ENCODE measurements at places on chromosomes 3 and 15. TPM values are rescaled to one million over a fixed set of nuclear protein-coding genes. Genes with fewer than 3 reads are reported as not detected.

CASR gene
- total RNA-seq = not detected

NEK10 gene
- not detected for total RNA-seq

ALAS1 gene
- total RNA-seq = 40.1 TPM

GOLGA6L7 gene
- not detected for total RNA-seq

TF gene
- total RNA-seq = not detected

IQCF5 gene
- not detected for total RNA-seq

NR1I2 gene
- total RNA-seq = not detected

HESX1 gene
- 1.7 TPM for total RNA-seq

DOCK3 gene
- total RNA-seq = 0.26 TPM

GATM gene
- total RNA-seq = 22.0 TPM

PRSS50 gene
- total RNA-seq = not detected

CKMT1A gene
- 0.78 TPM for total RNA-seq

TJP1 gene
- 25.0 TPM for total RNA-seq

CAND2 gene
- not detected for total RNA-seq

DUOX1 gene
- total RNA-seq = not detected

IL5RA gene
- total RNA-seq = not detected

GRCh38 chr15:64856429-64857145 lies 14.9 kb downstream of the PLEKHO2 start:
- peak; percentile 75 for DNase-seq

GRCh38 chr15:98694161-98694560 lies 45.8 kb downstream of the IGF1R start:
- no peak for DNase-seq

- DNase-seq = peak; percentile 92
These were observed 73.0 kb upstream of the POMGNT2 start for GRCh38 chr3:43178891-43179366.

GRCh38 chr3:194773771-194774455 lies 88.2 kb downstream of the FAM43A start:
- DNase-seq = no peak

- DNase-seq = no peak
These were observed 49.2 kb downstream of the ALCAM start for GRCh38 chr3:105415951-105416350.

- DNase-seq = no peak
These were observed 20.1 kb upstream of the SFMBT1 start for GRCh38 chr3:53065841-53066480.

- DNase-seq = no peak
These were observed 199.4 kb upstream of the NR2E3 start for GRCh38 chr15:71610728-71611552.

GRCh38 chr15:67900621-67901147 lies 60.8 kb upstream of the RNU6-1 start:
- DNase-seq = no peak

- DNase-seq = no peak
These were observed 2.5 kb upstream of the FETUB start for GRCh38 chr3:186637686-186638085.

- DNase-seq = no peak
These were observed 1.4 kb downstream of the UBR1 start for GRCh38 chr15:43104426-43104825.

GRCh38 chr3:64257100-64257755 lies 32.0 kb upstream of the PRICKLE2 start:
- DNase-seq = no peak

DNA sequence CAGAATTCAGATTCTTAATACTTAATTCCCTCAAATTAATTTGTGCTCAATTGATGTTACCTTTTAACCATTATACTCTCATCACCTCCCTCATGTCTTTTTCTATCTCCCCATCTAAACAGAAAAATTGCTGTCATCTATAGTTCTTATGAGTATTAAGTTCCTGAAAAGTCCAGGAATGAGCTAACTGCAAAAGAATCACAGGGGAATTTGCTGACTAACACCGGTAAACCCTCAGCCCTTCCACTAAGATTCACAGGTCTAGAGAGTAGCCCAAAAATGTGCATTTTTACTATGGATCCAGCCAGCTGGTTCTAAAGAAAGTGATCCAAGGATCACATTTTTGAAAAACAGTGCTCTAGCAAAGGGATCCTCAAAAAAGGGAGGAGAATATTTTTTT lies 67.0 kb downstream of the SETD2 start:
- no peak for DNase-seq

DNA sequence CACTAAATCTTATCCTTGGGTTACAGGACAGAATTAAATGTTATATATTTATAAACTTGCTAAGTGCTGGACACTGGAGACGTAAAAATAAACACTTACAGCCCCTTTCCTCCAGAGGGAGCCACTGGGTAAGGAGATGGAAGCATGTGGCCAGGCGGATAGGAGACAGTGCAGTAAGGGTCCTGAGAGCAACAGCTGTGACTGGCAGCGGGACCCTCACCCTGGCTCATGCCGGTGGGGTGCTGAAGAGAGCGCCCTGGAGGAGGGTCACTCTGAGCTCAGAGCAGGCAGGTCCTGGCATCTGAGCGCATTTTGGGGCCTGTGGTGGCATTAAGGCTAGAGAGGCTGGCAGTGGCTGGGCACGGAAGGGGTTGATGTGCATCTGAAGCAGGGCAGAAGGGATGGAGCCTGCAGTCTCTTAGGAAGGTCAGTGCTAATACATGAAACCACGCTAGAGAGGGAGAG lies 16.0 kb downstream of the SEC61A1 start:
- peak; percentile 26 for DNase-seq

DNA sequence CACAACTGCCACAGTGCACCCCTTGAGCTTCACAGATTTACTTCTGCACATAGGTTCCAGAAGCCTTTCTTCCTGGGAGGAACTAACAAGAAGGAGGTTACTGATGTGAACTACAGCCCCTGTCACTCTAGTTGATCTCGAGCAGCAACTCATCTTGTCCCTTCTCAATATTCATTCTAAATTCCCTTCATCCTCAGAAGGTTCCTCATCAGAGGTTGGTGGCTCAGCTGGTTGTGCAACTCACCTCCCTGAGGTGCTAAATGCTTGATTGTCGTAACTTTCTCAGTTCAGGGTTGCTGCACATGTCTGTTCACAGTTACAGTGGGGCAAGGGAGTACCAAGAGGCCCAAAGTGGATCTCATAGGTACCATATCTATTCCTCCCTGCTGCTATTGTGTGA lies 5.7 kb upstream of the A4GNT start:
- no peak for DNase-seq

DNA sequence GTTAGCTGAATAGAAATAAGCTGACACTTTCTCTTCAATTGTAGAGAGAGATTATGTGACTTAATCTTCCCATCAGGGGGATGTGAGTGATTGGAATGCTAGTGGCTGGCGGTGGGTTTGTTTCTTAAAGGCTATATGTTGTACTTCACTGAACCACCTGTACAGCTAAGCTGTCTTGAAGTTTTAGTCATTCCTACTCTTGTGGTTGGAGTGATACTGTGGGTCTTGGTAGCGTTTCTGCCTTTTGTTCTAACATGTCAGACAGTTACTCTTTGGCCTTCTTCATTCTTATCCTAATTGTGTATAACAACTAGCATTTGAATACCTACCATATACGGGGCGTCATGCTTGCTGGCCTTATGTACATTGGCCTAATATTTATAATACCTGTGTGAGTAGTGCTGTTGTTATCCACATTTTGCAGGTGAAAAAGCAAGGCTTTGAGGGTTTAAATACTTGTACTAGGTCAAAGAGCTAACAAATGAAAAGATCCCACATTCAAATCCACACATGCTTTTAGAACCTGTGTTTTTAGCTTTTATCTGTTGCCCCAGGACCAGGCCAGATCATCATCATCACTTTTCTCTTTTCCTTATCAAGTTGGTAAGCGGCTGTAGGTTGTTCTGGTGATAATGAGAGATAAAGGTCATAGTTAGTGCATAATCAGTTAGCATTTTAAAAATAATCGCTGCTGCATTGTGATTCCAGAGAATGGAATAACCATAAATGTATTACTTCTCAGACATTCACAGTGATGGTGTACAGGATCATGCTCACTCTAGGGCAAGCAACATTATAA lies 50.2 kb downstream of the AKAP13 start:
- DNase-seq = no peak

- peak; percentile 54 for DNase-seq
These were observed 170.3 kb downstream of the MOBP start for GRCh38 chr3:39637807-39638206.

GRCh38 chr3:30664884-30665283 lies 58.5 kb downstream of the TGFBR2 start:
- no peak for DNase-seq

- DNase-seq = no peak
These were observed 33.1 kb upstream of the TOPAZ1 start for GRCh38 chr3:44208568-44208967.

GRCh38 chr3:8464668-8465067 lies 37.0 kb upstream of the LMCD1 start:
- no peak for DNase-seq

DNA sequence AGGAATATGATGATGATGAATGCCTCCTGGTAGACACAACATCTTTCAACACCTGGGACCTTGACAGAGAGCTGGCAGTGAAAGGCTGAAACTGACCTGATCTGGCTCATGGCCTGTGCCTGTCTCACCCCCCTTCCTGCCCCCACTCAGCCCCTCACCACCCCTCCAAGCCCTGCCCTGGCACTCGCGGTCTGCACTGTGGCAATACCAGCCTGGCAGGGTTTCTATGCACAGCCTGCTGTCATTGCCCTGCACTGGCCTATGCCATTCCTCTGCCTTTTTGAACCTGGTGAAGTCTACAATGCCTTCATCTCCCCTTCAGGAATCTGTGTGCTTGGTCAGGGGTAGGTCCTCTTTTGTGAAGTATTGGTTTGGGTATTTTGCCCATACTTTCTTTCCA lies 56.5 kb downstream of the ACAD9 start:
- no peak for DNase-seq

DNA sequence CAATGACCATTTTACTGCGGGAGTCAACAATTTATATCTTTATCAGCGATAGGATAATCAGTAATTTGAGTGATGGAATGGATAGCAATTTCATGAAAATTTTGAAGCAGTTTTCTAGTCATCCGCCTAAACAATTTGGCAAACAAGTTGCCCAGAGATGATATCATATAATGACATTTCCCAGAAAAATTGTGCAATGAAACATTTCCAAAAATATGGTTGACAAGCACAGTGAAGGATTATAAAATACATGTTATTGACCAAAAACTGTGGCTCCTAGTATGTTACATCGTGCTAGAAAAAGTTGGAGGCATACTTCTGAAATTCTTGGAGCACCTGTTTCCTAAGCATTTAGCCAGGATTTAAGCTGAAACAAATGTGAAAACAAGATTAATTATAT lies 145.1 kb downstream of the GHSR start:
- no peak for DNase-seq

- no peak for DNase-seq
These were observed 90.1 kb downstream of the DUT start for GRCh38 chr15:48421362-48421761.

GRCh38 chr3:172622916-172623700 lies 87.8 kb downstream of the NCEH1 start:
- DNase-seq = peak; percentile 80

- DNase-seq = no peak
These were observed 241.1 kb downstream of the RYR3 start for GRCh38 chr15:33551860-33552259.

- peak; percentile 9 for DNase-seq
These were observed 299.9 kb downstream of the TBC1D5 start for GRCh38 chr3:17442332-17443049.

DNA sequence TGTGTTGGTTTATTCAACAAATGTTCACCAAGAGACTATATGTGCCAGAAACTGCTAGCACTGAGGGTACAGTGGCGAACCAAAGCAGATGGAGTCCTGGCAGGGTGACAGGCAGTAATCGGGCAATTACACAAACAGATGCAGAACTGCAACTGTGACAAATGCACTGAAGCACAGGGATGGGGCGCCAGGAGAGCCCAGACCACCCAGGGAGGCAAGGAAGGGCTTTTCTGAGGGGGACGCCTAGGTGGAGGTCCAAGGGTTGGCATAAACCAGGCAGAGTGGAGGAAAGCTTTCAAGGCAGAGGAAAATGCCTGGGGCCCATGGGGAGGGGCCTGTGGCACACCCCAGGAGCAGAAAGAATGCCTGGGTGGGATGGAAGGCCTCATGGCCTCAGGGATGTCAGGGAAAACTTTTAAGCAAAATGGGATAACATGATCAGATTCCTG lies 5.5 kb downstream of the DIS3L start:
- DNase-seq = no peak

GRCh38 chr3:5376761-5377160 lies 189.3 kb downstream of the EDEM1 start:
- DNase-seq = no peak

- no peak for DNase-seq
These were observed 58.3 kb downstream of the LSM3 start for GRCh38 chr3:14236902-14237301.

GRCh38 chr3:171542976-171543375 lies 82.8 kb upstream of the TNIK start:
- DNase-seq = no peak

- no peak for DNase-seq
These were observed at the start of gene ZNF592 for GRCh38 chr15:84748274-84749110. Gene ZNF592 (plus strand): TSS chr15:84748592. CDS start chr15:84782676, 34,084 bp downstream.

- DNase-seq = peak; percentile 50
These were observed 617.1 kb downstream of the NR2F2 start for GRCh38 chr15:96947296-96948229.

DNA sequence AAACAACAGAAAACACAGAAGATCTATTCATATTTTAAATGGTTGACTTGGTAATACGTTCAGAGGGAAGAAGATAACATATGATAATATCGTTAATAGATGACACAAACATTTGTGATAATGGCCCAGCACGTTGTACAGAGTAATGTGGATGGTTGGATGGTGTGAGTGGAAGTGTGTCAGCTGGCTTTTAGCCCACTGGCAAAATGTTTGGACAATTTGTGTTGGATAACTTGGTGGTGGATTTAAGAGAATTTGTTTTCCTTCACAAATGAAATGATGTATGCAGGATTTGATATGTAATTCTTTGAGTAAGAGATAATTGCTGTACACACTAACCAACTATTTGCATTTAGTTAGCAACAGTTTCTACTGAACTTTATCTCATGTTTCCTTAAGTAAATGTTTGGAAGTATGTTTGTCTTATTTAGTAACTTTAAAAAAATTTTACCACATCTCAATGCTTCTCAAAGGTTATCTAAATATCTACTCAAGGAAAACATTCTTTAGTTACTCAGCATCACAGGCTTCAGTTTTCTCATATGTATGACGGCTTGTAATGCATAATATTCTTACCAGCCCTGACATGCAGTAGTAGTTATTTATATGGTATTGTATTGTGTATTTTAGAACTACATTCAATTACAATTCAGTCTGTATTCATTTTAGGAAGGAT lies 328.5 kb upstream of the GOLIM4 start:
- DNase-seq = no peak

Measured in Caki2 (cell line).